ENCODE measurements at places on chromosomes 4 and X.
A peak's percentile ranks its signal among the peaks of the same experiment; 100 is the strongest.

DNA sequence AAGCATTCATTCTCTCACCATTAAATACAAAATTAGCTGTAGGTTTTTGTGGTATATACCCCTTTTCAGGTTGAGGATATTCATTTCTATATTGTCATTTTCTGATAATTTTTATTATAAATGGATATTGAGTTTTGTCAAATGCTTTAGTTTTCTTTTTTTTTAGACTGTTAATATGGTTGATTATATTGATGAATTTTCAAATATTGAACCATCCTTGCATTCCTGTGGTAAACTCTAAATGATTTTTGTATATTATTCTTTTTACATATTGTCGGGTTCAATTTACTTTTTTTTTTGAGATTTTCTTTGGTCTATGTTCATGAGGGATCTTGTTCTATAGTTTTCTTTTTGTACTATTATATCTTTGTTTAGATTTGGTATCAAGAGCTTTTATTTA lies 165.1 kb downstream of the GPAT3 start:
- no peak for DNase-seq

DNA sequence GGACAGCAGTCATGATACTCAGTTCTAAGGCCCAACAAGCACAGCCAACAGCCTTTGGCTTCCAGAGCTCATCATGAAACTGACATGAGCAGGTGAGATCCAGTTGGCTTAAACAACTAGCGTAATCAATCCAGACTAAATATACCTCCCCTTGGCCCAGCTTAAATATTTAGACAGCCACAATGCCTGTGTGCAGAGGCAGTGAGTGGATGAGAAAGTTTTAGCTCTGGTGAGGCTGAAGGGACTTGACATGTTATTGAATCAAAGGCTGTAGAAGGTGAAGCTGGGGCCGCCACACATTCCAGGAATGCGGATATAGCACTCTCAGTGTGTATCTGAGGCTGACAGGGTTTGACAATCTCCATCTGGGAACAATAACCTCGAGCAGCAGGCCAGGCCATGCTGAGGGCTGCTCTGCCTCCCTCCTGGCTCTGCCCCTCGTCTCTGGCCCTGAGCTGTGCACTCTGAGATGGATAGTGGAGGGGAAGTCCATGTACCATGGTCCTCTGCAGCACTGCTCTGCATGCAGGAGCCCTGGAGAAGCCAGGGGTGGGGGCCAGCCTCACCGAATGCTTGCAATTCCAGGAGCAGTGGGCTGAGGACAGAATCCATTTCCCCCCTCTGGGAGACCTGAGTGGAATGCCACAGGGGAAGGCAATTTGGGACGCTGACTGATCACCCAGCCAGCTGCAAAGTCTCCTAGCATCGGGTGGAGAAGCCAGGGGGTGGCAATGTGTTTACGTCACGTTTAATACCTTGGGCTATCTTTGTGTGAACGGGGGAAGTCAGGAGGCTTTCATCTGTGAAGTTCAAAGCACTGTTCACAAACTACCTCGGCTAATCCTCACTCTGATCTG lies 37.3 kb upstream of the RASL11B start:
- no peak for DNase-seq

GRCh38 chrX:136193771-136194170 lies 46.4 kb downstream of the FHL1 start:
- DNase-seq = no peak

DNA sequence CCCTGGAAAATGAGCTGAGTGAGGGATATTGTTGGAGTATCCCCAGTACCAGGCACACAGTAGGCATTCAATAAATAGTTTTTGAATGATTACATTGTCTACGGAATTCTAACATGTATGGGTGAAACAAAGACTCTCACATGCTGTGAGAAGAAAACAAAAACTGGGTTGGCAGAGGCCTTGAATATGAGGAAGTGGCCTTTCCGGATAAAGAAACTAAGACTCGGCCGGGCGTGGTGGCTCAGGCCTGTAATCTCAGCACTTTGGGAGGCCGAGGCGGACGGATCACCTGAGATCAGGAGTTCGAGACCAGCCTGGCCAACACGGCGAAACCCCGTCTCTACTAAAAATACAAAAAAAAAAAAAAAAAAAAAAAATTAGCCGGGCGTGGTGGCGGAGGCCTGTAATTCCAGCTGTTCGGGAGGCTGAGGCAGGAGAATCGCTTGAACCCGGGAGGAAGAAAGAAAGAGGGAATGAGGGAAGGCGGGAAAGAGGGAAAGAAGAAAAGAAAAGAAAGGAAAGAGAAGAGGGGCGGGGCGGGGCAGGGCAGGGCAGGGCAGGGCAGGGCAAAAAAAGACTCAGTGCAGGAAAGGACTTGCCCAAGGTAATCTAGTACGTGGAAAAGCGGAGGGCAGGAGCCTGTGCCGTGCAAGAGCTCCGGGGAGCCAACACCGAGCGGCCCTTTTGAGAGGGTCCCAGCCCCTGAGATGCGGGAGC lies 689 bp upstream of the TMA16 start:
- DNase-seq = peak; percentile 15

DNA sequence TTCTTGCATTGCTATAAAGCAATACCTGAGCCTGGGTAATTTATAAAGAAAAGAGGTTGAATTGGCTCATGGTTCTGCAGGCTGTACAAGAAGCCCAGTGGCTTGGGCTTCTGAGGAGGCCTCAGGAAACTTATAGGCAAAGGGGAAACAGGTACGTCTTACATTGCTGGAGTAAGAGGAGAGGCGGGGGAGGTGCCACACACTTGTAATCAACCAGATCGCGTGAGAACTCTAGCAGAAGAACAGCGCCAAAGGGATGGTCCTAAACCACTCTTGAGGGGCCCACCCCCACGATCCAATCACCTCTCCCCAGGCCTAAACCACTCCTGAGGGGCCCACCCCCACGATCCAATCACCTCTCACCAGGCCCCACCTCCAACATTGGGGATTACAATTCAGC lies 50.6 kb upstream of the SHOX start:
- no peak for DNase-seq

DNA sequence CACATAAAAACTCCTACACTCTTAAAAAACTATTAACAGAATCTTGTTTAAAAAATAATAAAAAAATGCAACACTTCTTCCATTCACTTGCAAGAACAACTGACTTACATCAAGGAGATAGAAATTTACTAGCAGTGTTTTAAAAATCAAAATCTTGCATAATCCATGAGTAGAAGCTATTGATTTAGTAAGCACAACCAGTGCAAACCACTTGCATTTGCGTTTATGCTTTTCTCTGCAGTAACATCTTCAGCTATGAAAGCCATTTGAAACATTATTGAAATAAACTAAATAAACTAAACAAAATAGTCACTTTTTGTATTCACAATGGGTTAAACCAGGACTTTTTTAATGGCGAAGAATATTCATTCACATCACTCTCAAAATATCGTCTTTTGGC lies 389.2 kb upstream of the EMCN start:
- DNase-seq = no peak

DNA sequence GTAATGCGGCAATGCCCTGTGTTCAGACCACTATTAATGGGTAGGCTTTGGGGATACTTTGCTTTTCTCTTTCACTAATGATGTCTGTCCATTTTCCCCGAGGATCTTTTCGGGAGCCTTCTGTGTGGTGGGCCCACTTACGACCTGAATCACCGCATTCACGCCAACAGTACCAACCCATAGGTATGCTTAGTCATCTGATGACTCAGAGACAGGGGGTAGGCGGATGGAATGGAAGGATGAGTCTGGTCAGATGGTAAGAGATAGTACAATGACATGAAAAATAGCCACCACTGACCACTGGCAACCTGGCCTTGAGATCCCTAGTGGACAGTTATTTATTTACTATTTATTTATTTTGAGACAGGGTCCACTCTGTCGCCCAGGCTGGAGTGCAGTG lies 76.0 kb upstream of the DHRSX start:
- no peak for DNase-seq

DNA sequence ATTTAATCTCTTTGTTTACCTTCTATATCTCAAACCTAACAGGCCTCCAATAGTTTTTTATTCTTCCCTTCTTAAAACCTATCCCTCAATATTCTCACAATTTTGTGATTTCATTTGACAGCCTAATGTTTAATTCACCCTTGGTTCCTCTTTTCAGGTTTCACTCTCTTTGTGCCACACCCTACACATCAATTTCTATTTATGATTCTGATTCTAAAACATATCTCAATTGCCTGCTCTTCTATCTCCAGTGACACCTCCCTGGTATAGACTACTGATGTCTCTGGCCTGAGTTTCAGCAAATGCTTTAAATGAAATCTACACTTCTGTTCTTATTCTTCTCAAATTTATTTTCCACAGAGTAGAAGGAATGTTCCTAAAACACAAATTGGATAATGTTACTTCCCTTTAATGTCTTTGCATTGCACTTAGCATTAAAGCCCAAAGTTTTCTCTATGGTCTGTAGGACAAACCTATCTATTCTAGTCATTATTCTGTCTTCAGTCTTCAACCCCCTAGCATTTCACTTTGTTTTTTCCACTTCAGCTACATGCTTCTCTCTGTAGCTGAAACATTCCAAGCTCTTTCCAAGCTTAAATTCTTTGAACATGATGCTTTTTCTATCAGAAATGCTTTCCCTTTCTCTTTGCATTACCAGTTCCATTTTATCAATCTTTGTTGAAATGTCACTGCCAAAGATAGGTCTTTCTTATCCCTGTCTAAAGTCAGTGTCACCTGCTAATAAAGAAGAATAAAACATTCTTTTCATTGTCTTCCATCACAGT lies 622.0 kb downstream of the CENPC start:
- no peak for DNase-seq

GRCh38 chr4:107562316-107562715 lies 157.7 kb downstream of the PAPSS1 start:
- DNase-seq = no peak

GRCh38 chrX:19122641-19123009 lies 357 bp upstream of the ADGRG2 start:
- DNase-seq = no peak

GRCh38 chrX:47596256-47596655 lies 14.0 kb downstream of the TIMP1 start:
- no peak for DNase-seq
